ENCODE measurements at places on chromosomes 5 and 9. TPM values are rescaled to one million over a fixed set of nuclear protein-coding genes. Genes with fewer than 3 reads are reported as not detected.

DNA sequence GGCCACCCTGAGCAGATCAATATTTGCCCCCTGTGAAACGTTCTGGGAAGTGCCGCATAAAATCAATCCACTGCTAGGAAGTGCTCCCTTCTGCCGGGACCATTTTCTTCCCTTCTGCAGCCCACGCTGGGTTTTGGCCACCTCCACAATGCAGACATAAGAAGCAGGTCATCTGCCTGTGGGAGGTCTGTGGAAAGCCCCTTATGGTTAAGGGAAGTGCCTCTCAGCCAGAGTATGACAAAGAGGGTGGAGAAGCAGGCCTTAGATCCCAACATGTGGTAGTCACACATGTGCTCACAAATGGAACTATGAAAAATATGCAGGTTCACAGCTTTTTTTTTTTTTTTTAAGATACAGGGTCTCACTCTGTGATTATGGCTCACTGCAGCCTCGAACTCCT, 82.8 kb downstream of the SLC1A3 start:
- peak; percentile 55 for DNase-seq
- no peak overlapping the region for H3K4me3 ChIP-seq
- no peak overlapping the region for H3K27ac ChIP-seq
- H3K36me3 ChIP-seq, result no peaks in the 10 kb centered on the region
- no peaks in the 10 kb centered on the region for H3K27me3 ChIP-seq
- H3K4me1 ChIP-seq, result peaks cover 25% of the 10 kb centered on the region

DNA sequence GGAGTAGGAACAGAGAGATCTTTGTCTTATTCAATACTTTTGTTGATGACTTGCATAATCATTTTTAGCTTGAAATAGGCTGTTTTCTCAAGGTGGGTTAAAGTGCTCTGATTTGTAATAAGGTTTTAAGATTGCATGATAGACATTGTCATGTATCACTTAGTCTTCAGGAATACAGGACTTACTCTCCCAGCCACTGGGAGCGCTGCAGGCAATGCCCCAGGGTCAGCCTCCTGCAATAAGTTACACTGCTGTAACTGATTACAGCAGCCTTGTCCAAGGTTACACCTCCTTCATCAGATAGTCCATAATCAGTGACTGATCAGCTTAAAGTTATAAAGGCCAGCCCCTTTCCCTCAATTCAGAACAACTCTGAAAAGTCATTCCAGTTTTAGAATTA, 218.6 kb downstream of the ESM1 start:
- no peak overlapping the region for H3K4me3 ChIP-seq
- no peak for DNase-seq
- H3K36me3 ChIP-seq, result no peaks in the 10 kb centered on the region
- peaks cover 53% of the 10 kb centered on the region for H3K4me1 ChIP-seq

Gene SOX30
- total RNA-seq, result 0.49 TPM

- no peak for DNase-seq
- no peak overlapping the region for H3K4me3 ChIP-seq
- H3K4me1 ChIP-seq, result no peaks in the 10 kb centered on the region
- no peaks in the 10 kb centered on the region for H3K27me3 ChIP-seq
- H3K27ac ChIP-seq, result no peak overlapping the region
- no peaks in the 10 kb centered on the region for H3K36me3 ChIP-seq
These were observed 273.2 kb downstream of the GADD45G start for GRCh38 chr9:89878003-89878411.

Gene SLC1A3
- 0.37 TPM for total RNA-seq

GRCh38 chr5:14668181-14668591, 3.7 kb downstream of the OTULIN start:
- peaks cover 79% of the 10 kb centered on the region for H3K4me1 ChIP-seq
- no peak overlapping the region for H3K4me3 ChIP-seq
- no peak for DNase-seq
- H3K27me3 ChIP-seq, result no peaks in the 10 kb centered on the region
- H3K27ac ChIP-seq, result peak overlapping the region; percentile 40

Gene GALNT12
- 4.4 TPM for total RNA-seq

Gene MUSK
- total RNA-seq, result not detected

Gene ZNF474
- not detected for total RNA-seq

Gene ENHO
- total RNA-seq, result not detected

Gene QRFP
- not detected for total RNA-seq

Gene GDF9
- 0.67 TPM for total RNA-seq

- no peak for DNase-seq
- peaks cover 23% of the 10 kb centered on the region for H3K4me1 ChIP-seq
- no peaks in the 10 kb centered on the region for H3K36me3 ChIP-seq
- H3K27me3 ChIP-seq, result no peaks in the 10 kb centered on the region
- H3K27ac ChIP-seq, result no peak overlapping the region
These were observed 185.6 kb downstream of the SNX18 start for GRCh38 chr5:54703133-54703532.

GRCh38 chr5:107341376-107342084, 329.2 kb downstream of the EFNA5 start:
- H3K4me1 ChIP-seq, result no peaks in the 10 kb centered on the region
- no peak for DNase-seq
- H3K27me3 ChIP-seq, result no peaks in the 10 kb centered on the region
- no peaks in the 10 kb centered on the region for H3K36me3 ChIP-seq
- no peak overlapping the region for H3K4me3 ChIP-seq
- no peak overlapping the region for H3K27ac ChIP-seq

DNA sequence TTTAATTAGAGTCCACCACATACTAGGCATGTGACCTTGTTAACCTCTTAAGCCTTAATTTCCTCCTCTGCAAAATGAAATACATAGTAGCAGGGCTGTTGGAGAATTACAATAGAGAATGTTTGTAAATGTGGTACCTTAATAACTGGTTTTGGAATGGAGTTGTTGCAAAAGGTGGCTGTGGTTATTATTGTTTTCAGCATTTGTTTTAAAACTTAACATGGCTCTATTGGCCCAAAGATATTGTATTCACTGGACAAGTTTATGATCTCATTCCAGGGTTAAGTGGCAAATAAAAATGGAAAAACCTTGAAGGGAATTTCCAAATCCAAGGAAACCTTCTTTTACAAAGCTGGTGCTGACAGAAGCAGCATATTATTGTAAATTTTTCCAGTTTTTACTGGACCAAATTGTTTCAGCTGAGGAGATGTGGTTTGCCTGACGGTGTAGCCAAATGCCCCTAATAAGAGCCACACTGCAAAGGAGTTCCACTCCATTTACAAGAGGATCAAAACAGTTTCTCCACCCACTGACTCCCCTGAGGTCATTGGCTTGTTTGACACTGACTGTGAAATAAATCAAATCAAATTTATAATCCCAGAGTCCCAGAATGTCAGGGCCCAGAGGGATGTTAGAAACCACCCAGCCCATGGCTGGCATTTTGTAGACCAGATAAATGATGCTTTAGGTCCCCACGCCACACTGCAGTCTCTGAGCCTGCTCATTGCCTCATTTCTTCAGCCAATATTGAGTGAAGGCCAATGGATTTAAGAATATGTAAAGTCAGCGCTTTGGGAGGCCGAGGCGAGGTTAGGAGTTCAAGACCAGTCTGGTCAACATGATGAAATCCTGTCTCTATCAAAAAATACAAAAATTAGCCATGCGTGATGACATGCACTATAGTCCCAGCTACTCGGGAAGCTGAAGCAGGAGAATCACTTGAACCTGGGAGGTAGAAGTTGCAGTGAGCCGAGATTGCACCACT, 45.2 kb downstream of the ADRA1B start:
- H3K27ac ChIP-seq, result no peak overlapping the region
- H3K4me1 ChIP-seq, result no peaks in the 10 kb centered on the region
- H3K36me3 ChIP-seq, result no peaks in the 10 kb centered on the region
- DNase-seq, result no peak
- peaks cover 8% of the 10 kb centered on the region for H3K27me3 ChIP-seq
- H3K4me3 ChIP-seq, result no peak overlapping the region

- H3K4me3 ChIP-seq, result no peak overlapping the region
- no peaks in the 10 kb centered on the region for H3K4me1 ChIP-seq
- no peak for DNase-seq
- H3K27me3 ChIP-seq, result no peaks in the 10 kb centered on the region
- no peaks in the 10 kb centered on the region for H3K36me3 ChIP-seq
These were observed 19.2 kb downstream of the CAPSL start for GRCh38 chr5:35919191-35919590.

Gene MPDZ
- total RNA-seq, result not detected

DNA sequence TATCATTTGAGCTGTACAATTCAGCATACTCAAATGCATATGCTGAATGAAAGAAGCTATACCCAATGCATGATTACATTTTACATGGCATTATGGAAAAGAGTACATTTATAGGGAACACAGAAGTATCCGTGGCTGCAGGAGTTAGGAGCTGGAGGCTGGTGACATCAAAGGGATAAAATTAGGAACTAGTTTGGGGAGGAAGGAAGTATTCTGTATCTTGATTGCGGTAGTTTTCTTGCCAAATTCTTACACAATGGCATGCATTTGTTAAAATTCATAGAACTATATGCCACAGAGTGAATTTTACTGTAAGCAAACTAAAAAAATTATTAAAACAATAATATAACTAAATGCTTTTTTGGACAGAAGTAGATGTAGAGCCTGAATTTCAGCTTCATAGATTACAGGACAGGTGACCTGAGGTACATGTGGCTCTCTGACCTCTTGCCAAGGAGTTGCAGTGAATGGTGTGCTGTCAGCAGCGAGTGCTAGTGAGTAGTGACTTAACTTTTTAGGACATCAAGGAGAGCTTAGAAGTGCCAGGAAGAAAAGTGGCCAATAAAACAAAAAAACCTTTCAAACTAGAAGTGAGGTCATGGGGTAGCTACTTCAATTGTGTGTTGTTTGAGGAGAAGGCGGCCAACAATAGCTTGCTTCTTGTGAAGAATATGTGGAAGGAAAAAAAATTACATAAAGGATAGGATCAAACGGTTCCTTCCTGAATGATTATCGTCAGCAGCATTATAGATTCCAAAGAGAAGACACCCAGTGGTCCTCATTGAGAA, 514.9 kb upstream of the CLINT1 start:
- no peak for DNase-seq
- no peaks in the 10 kb centered on the region for H3K36me3 ChIP-seq
- H3K4me1 ChIP-seq, result no peaks in the 10 kb centered on the region

DNA sequence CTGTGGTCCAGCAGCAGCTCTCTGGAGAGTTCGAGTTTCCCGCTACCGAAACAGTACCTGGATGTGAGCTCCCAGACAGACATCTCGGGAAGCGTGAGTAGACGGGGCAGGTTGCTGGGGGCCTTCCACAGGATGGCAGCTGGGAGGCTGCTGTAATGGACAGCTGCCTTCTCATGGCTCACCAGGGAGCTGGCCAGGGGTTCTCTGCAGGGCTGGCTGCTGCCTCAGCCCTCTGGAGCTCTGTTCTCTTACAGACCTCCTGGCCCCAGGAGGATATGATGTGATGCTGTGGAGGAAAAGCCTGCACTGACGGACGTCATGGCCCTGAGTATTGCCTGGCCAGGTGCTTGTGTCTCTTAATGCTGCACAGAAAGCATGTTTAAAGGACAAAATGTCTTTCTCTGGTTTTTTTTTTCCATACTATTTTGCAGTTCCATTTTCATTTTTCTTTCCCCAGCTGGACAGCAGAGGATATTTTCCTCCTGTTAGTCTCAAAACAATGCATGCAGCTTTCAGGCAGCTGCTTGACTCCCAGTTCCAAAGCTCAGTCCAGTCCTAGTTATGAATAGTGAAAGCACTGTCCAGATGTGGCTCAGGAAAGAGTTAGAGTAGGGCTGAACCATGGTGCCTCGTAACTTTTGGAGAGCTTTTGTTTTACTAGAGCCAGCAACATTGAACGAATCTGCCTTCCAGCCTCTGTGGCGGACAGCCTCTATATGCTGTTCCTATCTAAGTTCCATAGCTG, 77.5 kb upstream of the RARS1 start:
- no peaks in the 10 kb centered on the region for H3K4me1 ChIP-seq
- no peak overlapping the region for H3K4me3 ChIP-seq
- no peak overlapping the region for H3K27ac ChIP-seq
- no peak for DNase-seq
- H3K36me3 ChIP-seq, result no peaks in the 10 kb centered on the region
- H3K27me3 ChIP-seq, result no peaks in the 10 kb centered on the region

DNA sequence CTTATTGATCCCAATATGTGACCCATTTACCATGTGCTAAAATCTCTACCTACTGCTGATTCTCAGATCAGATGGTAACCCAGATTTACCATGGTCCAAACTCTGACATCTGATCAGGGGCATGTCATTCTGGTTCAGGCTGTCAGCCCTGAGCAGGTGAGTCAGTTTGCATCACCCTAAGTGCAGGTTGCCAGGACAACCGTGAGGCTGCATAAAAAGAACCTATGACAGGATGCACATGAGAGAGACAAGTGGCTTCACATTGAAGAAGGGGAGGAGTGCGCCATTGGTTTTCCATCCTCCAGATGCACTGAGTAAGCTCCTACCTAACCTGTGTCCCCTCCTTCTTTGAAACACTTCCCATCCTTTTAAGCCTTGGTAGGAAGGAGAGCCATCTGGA, 801 bp upstream of the PRSS3 start:
- no peaks in the 10 kb centered on the region for H3K4me1 ChIP-seq
- H3K4me3 ChIP-seq, result no peak overlapping the region
- H3K27ac ChIP-seq, result no peak overlapping the region
- no peak for DNase-seq

GRCh38 chr9:38023661-38024035, 45.4 kb downstream of the SHB start:
- no peaks in the 10 kb centered on the region for H3K4me1 ChIP-seq
- no peak for DNase-seq
- H3K27me3 ChIP-seq, result no peaks in the 10 kb centered on the region
- no peak overlapping the region for H3K27ac ChIP-seq
- no peak overlapping the region for H3K4me3 ChIP-seq

Gene ESM1
- not detected for total RNA-seq

Gene PITX1
- total RNA-seq, result not detected

DNA sequence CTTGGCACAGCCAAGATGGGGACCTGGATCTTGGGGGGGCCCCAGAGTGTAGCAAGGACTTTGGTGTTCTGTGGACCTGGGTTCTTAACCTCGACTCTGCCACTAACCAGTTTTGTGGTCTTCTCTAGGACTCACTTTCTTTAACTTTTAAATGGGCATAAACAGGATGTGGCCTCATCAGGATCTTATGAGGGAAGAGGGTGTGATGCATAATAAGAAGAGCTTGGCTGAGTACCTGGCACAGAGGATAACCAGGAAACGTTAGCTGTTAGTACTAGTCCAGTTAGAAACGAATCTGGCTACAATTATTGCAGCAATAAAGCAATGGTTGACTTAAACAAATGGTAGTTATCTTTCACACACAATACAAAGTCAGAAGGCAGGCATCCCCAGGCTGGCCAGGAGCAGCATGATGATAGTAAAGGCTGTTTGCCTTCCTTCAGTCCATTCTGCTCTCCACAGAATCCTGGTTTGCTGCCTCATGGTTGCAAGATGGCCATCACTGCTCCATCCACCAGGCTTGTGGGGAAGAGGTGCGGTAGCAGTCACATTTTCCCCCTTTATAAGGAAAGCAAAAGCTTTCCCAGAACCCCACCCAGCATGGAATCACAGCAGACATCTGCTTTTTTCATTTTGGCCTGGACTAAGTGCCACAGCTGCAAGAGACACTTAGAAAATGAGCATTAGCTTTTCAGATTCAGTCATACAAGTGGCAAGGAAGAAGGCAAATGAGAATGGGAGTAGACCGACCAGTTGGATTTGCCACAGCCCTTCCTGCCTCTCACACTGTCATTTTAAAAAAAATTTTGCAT, 225.0 kb downstream of the AOPEP start:
- no peak overlapping the region for H3K4me3 ChIP-seq
- peaks cover 13% of the 10 kb centered on the region for H3K4me1 ChIP-seq
- no peaks in the 10 kb centered on the region for H3K27me3 ChIP-seq
